ENCODE measurements at places on chromosomes 7 and 10.

DNA sequence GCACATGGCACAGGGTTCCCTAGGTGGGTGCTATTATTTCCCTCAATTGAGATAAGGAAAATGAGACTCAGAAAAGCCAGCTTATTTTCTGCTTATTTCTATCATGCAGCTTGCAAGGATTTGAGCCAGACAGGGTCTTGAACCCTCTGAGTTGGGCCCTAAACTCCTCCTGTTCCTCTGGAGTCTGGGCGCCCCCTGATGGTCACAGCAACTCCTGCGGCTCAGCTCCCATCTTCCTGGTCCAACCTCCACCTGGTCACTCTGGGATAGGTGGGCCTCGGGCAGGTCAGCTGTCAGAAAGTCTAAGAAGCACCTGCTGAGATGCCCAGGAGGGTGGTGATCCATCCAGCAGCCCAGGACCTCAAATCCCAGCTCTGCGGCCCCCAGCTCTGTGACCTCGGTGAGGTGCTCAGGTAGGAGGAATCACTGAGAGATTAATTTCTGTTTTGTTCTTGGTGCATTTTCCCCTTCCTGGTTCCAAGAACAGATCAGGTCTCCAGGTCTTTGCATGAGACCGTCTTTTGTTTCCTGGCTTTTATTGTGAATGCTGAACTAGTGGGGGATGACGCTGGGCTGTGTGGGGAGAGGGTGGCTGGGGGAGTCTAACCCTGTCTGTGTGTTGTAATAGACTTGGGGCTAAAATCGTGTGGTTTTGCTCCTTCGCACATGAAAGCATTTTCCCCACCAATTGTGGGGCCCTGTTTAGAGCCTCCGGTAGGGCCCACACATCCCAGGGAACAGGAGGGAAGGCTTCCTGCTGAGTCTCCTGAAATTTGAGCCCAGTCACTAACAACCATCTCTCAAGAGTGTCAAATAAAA lies 32.8 kb downstream of the TMEM130 start:
- no peak for DNase-seq

- no peak for DNase-seq
These were observed 434.9 kb downstream of the ADRA2A start for GRCh38 chr10:111511751-111512150.

GRCh38 chr7:134022286-134022911 lies 104.7 kb upstream of the LRGUK start:
- no peak for DNase-seq

DNA sequence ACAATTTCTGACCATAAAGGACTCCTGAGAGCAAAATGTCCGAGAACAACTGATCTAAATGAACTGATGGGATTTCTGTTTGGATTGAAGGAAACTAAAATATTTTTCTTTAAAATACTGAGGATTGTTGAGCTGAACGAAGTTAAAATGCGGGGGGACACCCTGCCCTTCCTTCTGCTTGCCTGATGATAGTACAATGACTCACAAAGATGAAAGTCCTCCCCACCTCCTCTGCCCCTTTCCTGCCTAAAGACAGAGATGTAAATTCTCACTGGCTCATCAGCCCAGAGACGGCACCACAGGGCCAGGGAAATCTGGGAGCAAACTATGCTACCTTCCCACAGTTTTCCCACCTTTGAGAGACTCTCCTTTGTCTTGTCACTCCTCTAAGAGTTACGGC lies 180.6 kb downstream of the PHTF2 start:
- DNase-seq = no peak

- no peak for DNase-seq
These were observed 134.7 kb downstream of the DNAJB6 start for GRCh38 chr7:157471259-157472125.

GRCh38 chr7:129782818-129783583 lies 169.8 kb downstream of the UBE2H start:
- no peak for DNase-seq

DNA sequence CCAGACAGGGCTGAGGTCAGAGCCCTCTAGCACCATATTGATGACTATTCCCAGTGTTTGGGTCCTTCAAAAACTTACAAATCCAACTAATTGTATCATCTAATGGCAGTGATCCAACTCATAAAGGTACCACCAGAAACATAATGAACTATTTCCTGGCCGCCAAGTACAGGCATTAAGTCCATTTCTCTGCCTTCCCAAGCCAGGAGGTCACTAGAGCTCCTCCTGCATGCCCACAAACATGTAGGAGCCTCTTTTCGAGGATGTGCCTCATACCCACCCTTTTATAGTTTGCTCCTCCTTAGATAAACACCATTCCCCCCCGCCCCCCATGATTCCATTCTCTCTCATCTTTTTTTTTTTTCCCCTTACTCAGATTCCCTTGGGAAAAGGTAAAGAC lies 91.3 kb downstream of the CHN2 start:
- DNase-seq = no peak
